ENCODE measurements at places on chromosomes 1 and 21.

DNA sequence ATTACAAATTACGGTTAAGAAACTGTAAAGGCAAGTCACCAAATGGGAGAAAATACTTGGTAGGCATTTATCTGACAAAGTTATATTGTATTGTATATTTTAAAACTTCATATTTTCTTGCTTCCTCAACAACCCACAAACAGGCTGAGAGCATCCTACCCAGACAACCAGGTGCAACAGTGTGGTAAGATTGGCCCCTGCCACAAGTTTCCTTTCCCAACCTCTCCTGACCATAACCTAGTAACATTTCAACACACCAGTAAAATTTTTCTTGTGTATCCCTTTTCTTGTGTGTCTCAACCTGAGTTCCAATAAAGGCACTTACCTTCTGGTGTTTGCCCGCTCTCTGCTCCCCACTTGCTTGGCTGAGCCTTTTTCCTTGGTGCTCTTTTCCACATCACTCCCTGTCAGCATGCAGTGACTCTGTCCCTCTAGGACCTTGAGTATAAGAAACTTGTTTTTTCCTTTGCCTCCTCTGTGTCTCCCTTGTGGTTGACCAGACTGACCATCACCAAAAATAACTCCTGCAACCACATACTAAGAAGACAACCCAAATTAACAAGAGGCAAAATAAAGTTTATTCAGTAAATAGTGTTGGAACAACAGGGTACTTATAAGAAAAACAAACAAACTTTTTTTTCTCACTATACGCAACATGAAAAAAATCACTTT is 40.9 kb downstream of the FCRL3 start:
- no peak for DNase-seq

GRCh38 chr1:34320053-34320669 is 143.5 kb downstream of the C1orf94 start:
- DNase-seq, result no peak

DNA sequence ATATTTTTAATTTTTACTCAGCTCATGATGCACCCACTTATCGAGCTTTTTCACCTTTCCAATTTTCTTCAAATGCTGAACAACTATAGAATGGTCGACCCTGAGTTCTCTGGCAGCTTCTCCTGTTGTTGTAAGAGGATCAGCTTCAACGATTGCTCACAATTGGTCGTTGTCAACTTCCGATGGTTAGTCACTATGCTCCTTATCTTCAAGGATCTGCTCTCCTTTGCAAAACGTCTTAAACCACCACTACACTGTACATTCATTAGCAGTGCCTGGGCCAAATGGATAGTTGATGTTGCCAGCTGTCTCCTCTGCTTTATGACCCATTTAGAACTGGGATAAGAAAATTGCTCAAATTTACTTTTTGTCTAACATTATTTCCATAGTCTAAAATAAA is 385.9 kb upstream of the LYPLAL1 start:
- no peak for DNase-seq

GRCh38 chr1:168134132-168134531 is 2.6 kb downstream of the GPR161 start:
- DNase-seq, result no peak

- DNase-seq, result no peak
Observed at GRCh38 chr1:74586253-74586897, 74.0 kb upstream of the LRRC53 start.

- DNase-seq, result no peak
Observed at GRCh38 chr1:74908797-74909196, 175.8 kb downstream of the TYW3 start.

- no peak for DNase-seq
Observed at GRCh38 chr1:205715628-205716027, 34.4 kb downstream of the NUCKS1 start.

- no peak for DNase-seq
Observed at GRCh38 chr1:24108334-24109165, 3.4 kb downstream of the MYOM3 start.

- no peak for DNase-seq
Observed at GRCh38 chr21:25330266-25330665, 277.0 kb downstream of the MRPL39 start.

- no peak for DNase-seq
Observed at GRCh38 chr1:85445906-85446305, 19.1 kb downstream of the DDAH1 start.

DNA sequence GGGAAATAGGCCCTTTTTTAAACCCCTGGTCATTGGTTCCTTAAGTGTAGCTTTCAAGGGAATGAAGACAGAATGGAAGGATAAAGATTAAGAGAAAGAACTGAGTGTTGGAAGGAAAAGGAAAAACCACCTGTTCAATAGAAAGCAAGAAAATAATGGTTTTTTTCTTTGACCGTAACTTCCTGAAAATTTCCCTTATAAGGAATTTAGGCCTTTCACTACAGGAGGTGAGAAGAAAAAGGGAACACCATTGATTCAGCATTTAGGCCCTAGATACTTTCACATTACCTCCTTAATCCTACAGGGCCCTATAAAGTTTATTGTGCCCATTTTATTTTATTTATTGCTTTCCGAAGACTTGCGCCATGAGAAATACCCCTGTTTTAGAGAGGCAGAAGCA is 18.9 kb downstream of the KPNA6 start:
- no peak for DNase-seq

- peak; percentile 53 for DNase-seq
Observed at GRCh38 chr1:229913489-229913888, 153.5 kb upstream of the GALNT2 start.

GRCh38 chr1:49166031-49166430 is 389.3 kb upstream of the BEND5 start:
- no peak for DNase-seq

DNA sequence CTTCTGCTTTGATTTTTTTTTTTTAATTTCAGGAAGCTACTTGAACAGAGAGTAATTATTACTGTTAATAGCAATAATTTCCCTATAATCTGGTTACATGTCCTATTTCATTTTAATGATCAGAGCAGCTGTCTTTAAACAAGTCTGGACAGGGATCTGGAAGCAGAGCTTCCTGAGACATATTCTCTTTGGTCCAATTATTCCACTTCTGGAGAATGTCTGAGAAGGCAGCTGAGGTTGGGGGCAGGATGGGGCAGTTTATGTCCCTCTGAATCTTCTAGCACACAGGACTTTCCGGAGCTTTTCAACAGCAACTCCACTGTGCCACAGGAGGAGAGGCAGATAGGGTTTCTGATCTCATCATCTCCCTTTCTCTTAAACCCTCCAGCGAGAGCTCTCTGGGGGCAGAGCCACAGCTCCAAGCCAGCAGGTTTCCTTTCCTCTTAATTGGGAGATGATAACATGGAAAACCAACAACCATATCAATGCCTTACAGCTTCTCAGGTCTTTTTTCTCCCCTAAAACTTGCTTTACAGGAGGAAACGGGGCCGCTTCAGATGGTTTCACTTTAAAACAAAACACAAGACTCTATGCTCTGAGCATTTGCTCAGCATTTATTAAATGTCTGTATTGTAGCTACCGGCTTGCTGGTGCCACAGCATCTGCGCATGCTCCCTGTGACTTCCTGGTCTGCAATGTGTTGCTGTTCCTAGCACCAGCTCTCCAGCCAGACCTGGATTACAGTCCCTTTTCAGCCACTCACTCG is 425.7 kb upstream of the USP24 start:
- DNase-seq, result peak; percentile 68

DNA sequence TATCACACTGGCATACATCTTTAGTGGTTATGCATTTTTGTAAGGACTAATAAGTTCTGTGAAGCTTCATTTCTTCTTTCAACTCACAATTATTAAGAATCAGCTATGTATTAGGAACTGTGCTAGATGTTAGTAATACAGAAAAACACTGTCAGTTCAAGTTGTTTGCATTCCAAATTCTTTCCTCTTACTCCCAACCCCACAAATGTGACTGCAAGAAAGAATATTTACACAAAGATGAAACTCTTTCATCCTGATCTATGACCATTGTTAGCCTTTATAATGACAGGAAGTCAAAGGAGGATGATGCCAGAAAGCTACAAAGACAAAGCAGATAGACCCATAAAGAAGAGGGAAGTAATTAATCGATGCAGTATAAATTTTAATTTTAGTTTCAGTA is 21.0 kb upstream of the GADD45A start:
- DNase-seq, result no peak

GRCh38 chr1:228472655-228473054 is 14.5 kb upstream of the RNF187 start:
- no peak for DNase-seq

DNA sequence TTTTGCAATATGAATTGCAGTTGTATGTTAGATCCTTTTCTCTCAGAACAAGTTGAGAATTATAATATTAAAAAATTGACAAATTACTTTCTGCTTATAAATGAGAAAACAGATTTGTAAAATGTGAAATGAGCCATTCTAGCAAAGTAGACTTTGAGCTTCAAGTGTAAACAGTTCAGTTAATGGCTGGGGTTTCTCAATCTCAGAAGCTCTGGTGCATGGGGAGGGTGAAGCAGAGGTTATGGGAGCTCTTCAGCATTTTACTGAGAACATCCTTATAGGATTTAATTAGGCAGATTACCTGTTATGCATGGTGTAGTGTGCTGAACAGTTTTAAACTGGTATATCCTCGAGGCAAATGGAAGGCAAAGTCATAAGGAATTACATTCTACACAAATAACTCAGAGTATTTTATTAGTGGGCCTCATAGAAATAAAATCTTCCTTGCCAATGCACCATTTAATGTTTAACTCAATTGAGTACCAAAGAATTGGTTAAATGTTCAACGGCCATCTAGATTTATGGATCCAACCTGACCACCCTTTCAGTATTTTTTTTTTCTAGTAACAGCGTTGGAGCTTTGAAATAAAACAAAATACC is 1143.6 kb upstream of the ADGRL2 start:
- no peak for DNase-seq

- DNase-seq, result no peak
Observed at GRCh38 chr21:37032293-37032692, 25.8 kb downstream of the RIPPLY3 start.

- no peak for DNase-seq
Observed at GRCh38 chr21:29382030-29382654, 83.4 kb downstream of the BACH1 start.

DNA sequence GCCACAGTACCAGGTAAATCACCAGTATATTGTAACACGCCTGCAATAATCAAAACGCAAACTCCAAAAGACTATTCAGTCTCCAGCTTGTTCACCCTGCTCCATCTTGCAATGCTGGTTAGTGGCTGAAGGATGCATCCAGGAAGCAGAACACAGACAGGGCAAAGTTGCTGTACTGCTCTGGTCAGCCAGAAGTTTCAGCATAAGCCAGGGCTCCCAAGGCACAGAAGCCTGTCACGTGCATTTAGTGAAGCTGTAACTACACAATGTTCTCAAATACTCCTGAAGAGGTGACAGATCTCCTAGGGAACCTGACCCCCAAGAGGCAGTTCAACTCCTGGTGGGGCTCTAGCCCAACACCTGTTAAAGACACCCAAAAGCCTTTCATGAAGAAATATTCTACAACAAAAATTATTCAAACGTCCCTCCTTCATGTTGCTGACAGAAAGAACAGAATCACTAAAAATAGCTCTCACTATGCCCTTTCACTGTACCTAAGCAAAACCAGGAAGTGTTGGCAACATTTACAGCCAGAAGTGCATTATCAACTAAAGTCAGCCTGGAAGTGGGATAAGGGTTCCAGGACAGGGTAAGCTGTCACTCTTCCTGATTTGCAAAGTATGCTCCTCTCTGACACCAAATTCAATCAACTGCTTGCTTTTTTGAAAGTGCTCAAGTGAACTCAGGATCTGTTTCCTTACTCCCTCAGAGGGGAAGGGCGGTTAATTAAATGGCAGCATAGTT is 52.1 kb downstream of the SLC35D1 start:
- DNase-seq, result no peak

DNA sequence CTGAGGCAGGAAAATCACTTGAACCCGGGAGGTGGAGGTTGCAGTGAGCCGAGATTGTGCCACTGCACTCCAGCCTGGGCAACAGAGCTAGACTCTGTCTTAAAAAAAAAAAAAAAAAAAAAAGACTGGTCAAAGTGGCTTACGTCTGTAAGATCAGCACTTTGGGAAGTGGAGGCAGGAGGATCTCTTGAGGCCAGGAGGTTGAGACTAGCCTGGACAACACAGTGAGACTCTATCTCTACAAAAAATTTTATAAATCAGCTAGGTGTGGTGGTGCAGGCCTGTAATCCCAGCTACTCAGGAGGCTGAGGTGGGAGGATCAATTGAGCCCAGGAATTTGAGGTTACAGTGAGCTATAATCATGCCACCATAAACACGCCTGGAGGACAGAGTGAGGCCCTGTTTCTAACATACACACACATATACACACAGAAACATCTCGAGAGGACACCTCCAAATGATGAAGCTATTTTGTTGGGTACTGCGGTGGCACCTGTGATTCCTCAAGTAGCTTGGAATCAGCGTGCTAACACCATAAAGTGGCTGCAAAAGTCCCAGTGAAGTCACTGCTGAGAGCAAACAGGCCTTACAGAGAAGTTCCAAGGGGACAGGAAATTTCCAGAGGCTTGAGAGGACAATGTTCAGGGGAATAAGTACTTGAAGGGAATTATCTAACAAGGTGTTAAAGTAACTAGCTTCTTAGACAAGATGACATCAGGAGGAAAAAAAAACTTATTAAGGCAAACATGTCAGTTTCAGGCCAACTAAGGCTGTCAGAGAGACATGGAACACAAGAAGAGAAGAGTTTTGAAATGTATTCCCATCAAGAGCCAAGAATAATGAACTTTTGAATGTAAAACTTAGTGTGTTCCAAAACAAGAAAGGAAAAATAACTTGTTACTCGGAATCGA is 1.3 kb downstream of the NADK start:
- no peak for DNase-seq

- DNase-seq, result no peak
Observed at GRCh38 chr1:58592522-58593134, 15.6 kb upstream of the TACSTD2 start.

DNA sequence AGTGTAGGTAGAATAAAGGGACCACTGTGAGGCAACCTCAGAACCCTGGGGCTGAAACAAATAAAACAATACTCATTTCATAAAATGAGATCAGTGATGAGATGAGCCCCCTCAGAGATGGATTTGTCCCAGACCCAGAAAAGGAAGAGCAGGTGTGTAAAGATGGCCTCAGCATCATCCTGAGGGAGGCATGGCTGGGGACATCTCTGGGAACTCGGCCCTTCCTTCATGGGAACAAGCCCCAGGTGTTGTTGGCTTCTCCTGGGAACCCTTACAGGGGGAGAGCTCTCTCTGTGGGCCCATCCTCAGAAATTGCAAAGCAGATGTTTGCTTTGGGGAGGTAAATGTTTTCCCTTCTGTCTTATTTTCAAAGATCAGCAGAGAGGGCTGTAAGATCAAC is 133.2 kb upstream of the USP24 start:
- DNase-seq, result no peak

All from BE2C (cell line).